Amniotic epithelial cell (primary cell): ENCODE measurements at places on chromosomes 4 and X.

DNA sequence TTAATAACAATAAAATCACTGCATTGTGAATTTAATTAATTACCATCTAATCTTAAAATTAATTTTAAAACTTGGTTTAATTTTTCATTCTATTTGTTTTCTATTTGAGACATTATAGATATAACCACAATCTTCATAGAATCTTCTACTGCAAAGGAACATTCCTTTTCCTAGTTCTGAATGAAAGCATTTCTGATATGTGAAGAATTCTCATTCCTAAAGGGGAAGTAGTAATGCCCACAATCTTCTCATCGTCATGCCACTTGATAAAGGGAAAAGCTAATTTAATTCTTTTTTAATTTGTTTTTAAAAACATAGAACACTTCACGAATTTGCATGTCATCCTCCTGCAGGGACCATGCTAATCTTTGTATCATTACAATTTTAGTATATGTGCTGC is 23.7 kb downstream of the MGARP start:
- DNase-seq: peak; percentile 35

GRCh38 chr4:110865611-110866259 is 242.9 kb upstream of the PITX2 start:
- peak; percentile 91 for DNase-seq

- DNase-seq: no peak
Measured at GRCh38 chrX:79556800-79557199, 189.7 kb upstream of the ITM2A start.

DNA sequence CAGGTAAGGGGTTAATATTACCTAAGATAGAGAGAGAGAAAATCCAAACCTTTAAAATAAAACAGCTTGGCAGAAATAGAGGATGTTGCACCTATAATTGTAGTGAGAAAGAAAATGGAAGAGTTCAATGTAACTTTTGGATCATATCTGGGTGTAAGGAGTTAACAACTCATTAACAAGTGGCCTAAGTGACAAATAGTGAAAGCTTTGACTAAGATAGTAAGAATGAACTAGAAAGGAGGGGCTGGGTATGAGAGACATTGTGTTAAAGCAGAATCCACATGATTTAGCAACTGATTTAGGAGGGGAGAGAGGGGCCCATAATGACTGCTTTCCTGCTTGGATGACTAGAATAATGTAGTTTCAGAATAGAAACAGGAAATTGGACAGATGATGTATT is 761.0 kb downstream of the IL1RAPL1 start:
- no peak for DNase-seq

GRCh38 chr4:30828264-30828926 is 108.2 kb downstream of the PCDH7 start:
- peak; percentile 88 for DNase-seq
